Stimulated activated CD4-positive, alpha-beta T cell treated with anti-CD3 and anti-CD28 coated beads, Interleukin-1b, Interleukin-23, amount 100 ng/mL, for 1 hour (primary cell): ENCODE measurements at places on chromosomes 7 and 10.

DNA sequence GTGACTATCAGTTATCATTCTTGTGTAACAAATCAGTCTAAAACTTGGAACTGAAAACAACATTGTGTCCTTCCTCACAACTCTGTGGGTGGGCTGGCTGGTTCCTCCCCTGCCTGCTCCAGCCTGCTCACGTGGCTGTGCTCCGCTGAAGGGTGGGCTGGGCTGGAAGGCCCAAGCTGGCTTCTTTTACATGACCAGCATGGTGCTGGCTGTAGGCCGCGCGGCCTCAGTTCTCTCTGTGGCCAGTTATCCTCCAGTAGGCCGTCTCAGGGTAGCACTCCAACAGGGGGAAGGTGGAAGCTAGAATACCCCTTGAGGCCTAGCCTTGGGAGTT, 11.3 kb downstream of the ADAMTS14 start:
- no peak for DNase-seq

DNA sequence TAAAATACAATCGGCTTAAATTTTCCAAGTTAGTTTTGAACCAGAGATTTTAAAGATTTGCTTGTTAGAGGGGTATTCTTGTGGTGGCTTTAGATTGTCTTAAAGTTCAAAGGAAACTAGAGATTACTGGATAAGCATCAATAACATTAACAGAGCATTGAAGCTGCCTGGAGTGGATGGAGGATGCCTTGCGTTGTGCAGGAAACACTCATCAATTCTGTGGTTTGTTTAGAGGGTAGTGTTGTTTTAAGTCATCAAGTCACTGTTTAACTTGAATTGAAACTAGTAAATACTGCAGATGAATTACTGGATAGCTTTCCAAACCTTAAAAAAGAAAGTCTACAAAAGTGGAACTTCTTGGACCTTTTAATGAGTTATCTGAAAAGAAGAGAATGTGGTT, 218.6 kb downstream of the CELF2 start:
- no peak for DNase-seq

DNA sequence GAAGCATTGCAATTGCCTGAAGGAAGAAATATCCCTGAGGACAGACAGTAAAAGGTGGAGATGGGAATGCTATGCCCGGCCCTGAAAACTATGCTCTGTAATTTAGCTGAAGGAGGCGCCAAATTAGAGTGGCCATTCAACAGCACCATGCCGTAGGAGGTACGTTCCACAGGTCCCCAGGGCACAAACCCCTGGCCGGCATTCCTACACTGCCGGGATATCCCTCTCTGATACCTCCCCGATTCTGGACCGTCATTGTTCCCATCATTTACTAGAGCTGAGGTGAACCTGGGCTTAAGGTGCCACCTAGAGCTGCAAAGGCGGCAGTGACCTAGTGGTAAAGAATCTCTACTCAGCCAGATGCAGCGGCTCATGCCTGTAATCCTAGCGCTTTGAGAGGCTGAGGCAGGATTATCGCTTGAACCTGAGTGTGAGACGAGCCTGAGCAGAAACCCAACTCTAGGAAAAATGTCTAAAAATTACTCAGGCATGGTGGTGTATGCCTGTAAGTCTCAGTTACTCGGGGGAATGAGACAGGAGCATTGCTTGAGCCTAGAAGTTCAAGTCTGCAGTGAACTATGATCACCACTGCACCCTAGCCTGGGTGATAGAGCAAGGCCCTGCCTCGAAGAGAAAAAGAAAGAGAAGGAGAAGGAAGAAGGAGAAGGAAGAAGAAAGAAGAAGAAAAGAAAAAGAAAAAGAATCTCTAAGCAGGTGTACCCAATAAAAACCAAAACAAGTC, 53.0 kb upstream of the TNKS2 start:
- DNase-seq: no peak

DNA sequence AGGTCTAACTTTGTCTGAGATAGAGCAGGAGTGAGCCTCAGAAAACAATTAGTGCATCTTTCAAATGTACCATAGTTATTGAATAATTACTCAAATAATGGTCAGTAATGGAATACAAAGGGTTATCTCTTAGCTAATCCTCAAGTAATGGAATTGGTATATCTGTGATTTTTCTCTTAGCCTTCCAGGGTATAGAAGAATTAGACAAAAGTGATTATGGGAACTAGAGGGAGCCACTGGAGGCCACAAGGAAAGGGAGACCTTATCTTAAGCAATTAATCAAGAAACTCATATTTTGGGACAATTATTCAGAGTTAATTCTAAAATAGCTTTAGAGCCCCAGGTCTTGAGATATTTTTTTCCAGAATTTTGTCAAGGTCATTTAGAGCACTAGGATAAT, 110.0 kb upstream of the GATA3 start:
- DNase-seq: no peak

GRCh38 chr7:158957921-158958491, 101.6 kb downstream of the DYNC2I1 start:
- DNase-seq: no peak

GRCh38 chr10:103493362-103493915, at the start of gene NEURL1:
Gene NEURL1 (plus strand): TSS chr10:103493705. CDS start chr10:103494388, 683 bp downstream.
- no peak for DNase-seq

DNA sequence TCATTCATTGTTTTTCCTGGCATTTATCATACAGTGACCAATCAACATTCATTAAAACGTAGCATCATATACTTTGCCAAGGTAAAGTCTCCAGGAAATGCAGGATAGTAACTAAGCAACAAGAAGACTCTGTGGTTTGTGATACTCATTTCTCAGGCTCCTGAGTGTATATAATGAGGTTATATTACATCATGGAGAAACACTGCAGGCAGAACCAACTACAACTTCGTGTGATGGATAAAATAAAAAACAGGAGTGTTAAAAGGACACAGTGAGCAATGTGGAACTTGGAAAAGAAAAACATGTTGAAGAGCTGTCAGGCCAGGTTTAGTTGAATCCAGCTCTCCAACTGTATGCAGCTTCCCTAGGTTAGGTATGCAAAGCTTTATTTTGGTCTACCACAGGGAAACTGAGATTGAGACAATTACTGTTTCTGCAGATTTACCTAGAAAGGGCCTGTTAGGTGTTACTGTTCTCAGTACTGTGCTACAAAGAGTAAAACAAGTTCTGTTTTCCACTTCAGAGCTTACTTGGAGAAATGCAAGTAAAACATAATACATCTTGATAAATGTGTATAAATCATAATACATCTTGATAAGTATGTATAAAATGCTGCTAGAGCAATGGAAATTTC, 7.8 kb upstream of the CCNY start:
- DNase-seq: no peak

DNA sequence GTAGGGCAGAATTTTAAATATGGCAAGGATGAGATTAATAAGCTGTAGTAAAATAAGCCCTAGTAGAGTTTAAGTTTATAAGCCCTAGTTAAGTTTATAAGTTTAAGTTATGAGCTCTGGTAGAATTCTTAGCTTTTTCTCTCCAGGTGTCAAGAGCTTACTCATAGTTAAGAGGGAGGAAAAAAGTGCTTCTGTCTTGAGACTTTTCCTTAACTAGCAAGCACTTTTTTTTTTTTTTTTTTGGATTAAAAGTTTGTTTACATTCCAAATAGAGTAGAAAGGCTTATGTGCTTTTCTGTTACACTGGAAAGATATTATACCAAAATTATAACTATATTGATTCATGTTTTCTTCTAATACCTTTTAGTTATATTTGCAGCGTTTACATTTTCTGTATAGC, 25.5 kb upstream of the MPP7 start:
- DNase-seq: no peak

DNA sequence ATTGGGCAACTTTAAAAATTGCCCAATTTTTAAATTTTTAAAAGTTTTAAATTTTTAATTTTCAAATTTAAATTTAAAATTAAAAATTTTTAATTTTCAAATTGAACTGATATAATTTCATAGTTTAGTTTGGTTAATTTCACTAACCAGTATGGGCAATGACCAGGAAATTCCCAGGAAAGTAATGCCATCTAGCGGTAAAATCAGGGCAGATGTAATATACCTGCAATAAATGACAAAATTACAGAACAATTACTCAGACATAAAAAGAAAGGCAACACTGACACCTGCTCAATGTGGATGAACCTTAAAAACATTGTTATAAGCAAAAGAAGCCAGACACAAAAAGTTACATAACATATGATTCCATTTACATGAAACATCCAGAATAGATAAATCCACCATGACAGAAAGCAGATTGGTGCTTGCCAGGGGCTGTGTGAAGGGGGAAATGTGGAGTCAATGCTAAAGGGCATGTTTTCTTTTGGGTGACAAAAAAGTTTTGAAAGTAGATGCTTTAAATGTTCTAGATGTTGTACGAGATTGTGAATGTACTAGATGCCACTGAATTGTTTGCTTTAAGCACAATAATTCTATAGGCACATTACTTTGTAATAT, 28.6 kb upstream of the SLC16A12 start:
- no peak for DNase-seq

DNA sequence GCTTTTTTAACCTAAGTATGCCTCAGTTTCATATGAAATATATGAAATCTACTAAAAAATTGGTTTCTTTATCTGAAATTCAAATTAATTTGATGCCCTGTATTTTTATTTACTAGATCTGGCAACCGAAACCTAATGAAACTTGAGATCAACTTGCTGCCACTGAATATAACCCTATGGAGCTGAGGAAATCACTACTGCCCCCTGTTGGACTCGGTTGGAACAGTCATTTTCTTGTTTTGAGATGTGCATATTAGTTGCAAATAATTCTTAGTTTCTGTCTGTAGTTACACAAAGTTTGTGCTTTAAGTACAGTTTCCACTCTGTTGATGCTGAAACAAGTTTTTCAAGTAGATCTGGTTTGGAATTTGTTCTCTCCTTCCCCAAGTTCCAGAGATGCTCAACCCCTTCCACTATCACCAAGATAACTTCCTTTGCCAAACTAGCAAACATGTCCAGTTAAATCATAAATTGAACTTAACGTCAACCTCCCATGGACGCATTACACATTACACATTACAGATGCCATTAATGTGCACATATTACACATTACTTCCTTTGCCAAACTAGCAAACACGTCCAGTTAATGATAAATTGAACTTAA, 22.2 kb upstream of the EXOC4 start:
- DNase-seq: peak; percentile 21

DNA sequence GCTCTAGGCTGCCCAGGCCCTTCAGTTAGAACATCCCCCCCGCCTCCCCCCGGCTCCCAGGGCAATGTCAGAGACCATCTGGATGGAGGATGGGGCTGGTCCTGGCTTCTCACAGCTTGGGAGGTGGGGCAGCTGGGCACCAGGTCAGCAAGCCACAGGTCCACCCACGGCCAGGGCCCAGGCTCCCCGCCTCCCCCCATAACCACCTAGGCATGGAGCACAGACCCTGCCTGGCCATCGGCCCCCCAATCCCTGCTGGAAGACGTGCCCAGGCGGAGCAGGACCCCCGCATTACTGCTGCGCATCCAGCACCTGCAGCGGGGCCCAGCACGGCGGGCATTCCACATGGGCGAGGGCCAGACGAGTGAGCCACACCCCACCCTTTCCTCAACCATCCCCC, 169.6 kb downstream of the ELFN1 start:
- DNase-seq: no peak

DNA sequence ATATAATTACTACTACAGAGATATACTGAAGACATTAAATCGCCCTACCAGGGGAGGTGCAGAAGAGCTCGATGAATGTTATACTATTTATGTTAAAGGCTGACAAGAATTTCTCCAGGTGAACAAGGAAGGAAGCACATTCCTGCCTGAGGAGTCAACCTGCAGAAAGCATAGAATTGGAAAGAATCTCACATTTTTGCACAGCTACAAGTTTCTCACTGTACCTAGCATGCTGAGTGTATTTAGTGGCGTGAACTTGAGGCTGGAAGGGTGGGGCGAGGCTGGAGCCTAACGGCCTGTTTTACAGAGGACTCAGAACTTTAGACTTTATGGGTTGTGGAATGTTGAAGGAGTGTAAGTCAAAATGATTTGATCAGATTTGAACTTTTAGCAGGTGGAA, 373.6 kb upstream of the LRGUK start:
- DNase-seq: no peak

DNA sequence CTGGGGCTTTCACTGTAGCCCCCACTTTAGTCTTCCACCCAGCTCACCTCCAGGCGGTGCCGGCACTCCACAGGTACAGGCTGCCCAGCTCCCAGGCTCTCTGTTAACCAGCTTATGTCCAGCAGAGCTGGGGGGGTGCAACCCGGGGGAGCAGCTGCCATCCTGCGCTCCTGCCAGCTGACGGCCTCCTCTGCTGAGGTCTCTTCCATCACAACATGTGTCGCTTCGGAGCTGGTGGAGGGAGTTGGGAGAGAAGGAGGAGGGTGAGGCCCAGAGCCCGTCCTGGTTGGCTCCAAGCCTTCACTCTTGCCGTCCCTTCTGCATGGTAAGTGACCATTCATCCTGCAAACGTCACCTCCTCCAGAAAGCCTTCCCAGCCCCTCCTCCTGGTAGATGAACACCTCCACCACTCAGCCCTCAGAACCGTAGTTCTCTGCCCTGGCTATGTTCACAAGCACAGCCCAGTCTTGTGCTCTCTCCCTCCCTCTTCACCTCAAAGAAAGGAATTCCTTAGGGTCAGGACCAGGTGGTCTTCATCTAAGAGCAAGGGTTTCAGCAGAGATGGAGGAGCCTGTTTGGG, 1.6 kb downstream of the POLM start:
- DNase-seq: no peak

- no peak for DNase-seq
Measured at GRCh38 chr7:66306243-66306642, 101.1 kb downstream of the TPST1 start.

DNA sequence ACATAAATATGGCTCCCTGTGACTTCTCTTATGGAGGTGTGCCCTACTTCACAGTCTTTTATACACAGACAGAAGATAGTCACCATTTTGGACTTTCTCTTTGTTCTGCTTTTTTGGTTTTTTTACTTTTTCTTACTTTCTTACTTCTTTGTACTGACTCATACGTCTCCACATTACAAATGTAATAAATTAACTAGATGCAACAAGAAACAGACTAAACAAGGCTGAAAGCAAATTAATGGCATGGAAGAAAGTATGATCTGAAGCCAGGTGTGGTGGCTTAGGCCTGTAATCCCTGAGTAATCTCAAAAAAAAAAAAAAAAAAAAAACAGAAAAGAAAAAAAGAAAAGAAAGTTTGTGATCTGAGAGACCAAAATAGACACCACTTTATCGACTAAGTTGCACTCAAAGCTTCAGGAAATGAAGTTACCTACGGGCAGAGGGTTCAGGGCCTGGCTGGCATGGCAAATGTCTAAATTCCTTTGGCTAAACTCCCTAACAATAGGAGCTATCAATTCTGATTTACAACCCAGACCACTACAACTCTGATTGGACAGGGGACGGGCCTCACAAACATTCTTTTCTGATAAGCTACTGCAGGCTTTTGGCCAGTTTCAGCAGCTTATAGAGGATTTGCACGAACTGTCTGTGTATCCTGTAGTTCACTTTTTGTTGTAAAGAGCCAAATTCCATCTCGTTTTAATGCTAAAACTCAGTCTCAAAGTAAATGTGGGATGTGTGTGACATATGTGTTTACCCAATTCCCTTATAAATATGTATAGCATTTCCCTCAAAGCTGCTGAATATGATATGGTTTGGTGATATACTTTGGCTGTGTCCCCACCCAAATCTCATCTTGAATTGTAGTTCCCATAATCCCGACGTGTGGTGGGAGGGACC, 129.1 kb downstream of the SEPTIN14 start:
- DNase-seq: no peak
